ENCODE measurements at places on chromosomes 7 and 10.

DNA sequence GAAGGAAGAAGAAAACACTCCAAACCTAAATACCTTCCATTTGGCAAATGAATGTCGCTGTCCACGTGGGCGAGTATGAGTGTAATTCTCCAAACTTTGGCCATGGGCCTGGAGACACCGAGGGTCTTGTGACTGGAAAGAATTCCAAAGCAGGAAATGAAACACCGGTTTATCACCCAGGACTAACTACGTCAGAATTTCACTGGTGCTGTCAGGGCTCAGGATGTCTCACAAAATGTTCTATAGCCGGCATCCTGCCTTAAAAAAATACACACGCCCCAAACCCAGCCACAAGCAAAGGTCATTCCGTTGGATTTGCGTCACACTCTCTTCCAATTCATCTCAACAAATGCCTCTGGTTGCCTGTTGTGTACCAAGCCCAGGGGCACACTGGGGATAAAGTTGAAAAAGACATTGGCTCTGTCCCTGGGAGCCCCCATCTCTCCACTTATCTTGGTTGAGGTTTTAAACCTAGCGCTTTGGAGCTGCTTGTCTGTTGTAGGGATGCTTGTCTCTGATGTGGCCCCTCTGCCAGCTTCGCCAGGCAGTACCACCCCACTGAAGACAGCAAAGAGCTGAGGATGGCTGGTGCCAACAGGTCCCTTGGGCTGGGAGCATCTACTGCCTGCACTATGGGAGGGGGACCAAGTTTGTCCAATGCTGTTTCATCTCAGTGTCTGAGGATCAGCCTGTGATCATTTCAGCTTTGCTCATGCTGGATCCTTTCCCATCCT lies 31.2 kb downstream of the GSTO2 start:
- DNase-seq: peak; percentile 85

GRCh38 chr7:3272691-3273141 lies 28.3 kb upstream of the SDK1 start:
- no peak for DNase-seq

DNA sequence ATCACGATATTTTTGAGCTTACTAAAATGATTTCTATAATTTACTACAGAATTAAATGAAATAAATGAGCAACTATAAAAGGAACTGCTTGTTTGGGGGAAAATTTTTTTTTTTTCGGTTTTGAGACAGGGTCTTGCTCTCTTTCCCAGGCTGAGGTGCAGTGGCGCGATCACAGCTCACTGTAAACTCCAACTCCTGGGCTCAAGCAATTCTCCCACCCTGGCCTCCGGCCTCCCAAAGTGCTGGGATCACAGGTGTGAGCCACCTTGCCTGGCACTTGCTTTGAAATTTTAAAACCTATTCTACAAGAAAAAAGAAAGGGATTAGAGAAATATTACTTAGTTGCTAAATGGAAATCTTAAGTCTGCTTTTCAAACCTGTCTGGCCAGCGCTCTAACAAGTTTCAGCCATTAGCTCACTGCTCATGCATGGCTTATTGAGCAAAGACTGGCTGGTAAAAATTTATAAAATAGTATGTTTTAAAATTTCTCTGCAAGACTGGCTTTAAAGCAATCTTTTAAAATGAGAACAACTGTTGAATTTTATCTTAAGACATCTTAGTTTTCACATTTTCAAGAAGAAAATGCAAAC lies 144.0 kb downstream of the ATE1 start:
- DNase-seq: no peak

DNA sequence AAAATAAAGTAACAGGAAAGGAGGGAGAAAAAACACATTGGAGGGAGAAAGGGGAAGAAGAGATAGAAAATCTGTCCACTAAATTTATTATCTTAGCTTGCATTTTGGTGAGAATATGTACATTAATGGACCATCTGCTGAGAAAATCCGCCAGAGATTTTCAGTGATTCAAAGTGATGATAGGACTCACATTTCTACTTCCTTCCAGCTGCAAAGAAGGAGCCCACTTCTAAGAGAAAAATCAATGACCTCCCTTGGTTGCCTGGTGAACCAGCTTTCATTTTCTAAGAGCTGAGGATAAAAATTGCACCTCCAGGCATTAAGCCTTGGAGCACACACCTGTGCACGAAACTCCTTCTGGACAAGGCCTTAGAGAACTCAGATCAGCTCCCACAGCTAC lies 404.3 kb downstream of the SFMBT2 start:
- no peak for DNase-seq

- DNase-seq: no peak
Measured at GRCh38 chr10:4429571-4429970, 396.4 kb upstream of the AKR1E2 start.

GRCh38 chr7:44914992-44915607 lies 29.8 kb upstream of the PURB start:
- DNase-seq: no peak

- no peak for DNase-seq
Measured at GRCh38 chr10:78893217-78893616, 175.5 kb upstream of the ZMIZ1 start.

GRCh38 chr10:76624470-76624869 lies 1013.1 kb downstream of the KCNMA1 start:
- DNase-seq: no peak

DNA sequence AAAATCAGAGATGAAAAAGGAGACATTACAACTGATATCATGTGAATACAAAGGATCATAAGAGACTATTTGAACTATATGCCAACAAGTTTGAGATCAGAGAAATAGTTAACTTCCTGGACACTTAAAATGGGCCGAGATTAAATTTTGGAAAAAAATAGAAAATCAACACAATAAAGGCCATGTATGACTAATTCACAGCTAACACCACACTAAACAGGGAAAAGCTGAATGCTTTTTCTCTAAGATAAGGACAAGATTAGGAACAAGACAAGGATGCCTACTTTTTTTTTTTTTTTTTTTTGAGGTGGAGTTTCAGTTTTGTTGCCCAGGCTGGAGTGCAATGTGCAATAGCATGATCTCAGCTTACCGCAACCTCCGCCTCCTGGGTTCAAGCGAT lies 151.4 kb upstream of the MAGI2 start:
- DNase-seq: no peak

DNA sequence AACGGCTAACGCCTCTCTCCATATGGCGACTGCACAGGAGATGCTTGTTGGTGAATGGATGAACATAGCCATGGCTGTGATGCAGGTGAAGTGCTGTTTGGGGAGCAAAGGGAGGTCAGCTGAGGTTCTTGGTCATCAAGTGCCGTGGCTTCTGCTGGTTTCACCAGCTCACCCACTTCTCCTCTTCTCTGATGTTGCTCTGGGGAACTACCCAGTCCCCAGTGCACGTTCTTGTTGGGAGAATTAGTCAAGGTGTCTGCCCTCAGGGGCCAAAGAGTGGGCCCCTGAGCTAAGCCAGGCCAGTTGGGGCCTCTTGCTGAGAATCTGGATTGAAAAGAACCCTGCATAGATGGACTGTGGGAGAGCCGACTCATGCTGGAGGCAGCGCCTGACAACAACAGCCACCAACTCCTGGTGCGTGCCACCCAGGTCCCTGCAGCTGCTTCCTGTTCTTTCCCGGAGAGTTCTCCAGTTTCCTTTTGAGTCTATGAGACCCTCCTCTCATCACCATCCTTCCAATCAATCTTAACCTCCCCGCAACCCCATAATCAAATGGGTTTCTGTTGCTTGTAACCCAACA lies 3.0 kb downstream of the BTBD16 start:
- peak; percentile 4 for DNase-seq

DNA sequence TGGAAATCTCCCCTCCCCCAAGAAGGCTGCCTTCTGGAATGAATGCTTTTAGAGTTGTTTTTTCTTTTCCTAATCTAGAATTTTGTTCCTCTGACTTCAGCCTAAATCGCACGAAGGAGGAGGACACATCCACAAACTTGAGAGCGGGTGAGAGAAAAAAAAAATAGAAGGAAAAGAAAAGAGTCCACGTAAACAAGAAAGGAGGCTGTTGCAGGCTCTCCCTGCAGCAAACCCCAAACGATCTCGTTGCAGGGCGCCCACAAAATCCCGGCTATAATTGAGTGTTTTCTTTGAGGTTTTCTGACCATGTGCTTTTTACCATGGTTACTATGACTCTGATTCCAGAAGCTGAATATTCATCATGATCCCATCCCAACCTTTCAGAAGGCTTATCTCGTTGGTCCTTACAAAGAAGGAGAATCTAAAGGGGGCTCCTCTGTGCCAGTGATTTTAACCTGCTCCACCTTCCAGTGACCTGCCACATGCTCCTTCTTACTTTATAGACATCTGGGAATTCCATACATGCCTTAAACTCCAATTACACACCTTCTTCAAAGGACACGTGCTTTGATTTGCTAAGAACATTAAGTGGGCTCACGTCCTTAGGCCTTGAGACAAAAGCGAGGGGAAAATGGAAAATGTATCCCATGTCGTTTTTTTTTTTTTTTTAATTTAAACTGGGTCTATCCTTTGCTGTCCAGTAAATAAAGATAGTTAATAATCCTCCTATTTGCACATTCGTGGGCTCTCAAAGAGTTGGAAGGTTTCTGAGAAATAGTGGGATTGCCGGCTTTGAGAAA lies 5.8 kb downstream of the TWIST1 start:
- no peak for DNase-seq

GRCh38 chr7:16129431-16130110 lies 291.8 kb downstream of the CRPPA start:
- DNase-seq: no peak

DNA sequence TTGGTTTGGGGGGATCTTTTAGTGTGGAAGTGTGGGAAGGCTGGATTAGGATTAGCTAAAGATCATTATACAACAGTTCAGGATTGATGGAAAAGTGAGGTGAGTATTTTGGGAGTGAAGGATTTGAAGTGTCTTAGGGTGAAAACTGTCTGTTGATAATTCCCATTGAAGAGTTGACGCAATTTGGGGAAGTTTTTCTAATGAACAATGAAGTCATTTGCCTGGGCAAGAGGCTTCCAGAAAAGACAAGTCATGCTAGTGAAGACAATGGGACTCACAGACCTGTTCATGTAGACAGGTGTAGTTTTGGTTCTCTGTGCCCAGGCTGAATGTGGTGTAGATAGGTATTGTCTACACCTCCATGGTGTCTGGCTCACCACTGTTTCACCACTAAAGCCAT lies 194.3 kb upstream of the GPR26 start:
- no peak for DNase-seq

DNA sequence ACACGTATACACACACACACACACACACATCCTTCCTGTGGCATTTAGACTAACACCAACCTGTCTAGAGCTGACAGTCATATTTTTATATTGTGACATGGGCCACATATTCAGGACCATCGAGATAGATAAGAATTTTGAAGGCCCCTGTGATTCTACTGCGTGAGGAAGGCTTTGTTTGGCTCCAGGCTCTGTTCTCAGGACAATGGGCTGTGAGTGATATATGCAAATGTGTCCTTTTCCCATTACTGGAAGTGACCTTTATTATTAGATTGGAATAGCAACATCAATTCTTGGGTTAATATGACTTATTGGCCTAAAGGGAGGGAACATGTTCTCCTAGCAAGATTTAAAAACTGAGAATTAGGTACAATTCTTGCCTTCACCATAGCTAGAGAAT lies 156.1 kb downstream of the SPAG6 start:
- DNase-seq: no peak

DNA sequence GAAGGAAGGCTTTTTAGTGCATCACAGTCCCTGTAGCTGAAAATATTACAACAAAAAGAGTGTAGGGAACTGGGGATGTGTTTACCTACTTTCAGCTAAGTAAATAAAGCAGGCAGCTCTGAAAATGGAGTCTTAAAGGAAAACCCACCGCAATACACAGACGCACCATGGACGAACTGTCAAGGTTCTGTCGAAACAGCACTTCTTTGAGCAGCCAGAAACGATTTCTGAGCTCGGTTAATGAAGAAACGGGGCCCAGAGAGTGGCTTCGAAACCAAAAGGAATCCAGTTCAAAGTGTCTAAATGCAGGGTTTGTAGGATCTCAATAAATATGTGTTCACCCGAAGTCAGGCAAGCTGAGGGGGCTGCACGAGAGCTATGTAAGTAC lies 275.4 kb upstream of the NEBL start:
- no peak for DNase-seq

- DNase-seq: no peak
Measured at GRCh38 chr7:123070702-123071286, 75.3 kb upstream of the TAS2R16 start.
